ENCODE measurements at places on chromosomes 3 and 15. TPM values are rescaled to one million over a fixed set of nuclear protein-coding genes. Genes with fewer than 3 reads are reported as not detected.

METTL6 gene
- 14.0 TPM for polyA plus RNA-seq

DNA sequence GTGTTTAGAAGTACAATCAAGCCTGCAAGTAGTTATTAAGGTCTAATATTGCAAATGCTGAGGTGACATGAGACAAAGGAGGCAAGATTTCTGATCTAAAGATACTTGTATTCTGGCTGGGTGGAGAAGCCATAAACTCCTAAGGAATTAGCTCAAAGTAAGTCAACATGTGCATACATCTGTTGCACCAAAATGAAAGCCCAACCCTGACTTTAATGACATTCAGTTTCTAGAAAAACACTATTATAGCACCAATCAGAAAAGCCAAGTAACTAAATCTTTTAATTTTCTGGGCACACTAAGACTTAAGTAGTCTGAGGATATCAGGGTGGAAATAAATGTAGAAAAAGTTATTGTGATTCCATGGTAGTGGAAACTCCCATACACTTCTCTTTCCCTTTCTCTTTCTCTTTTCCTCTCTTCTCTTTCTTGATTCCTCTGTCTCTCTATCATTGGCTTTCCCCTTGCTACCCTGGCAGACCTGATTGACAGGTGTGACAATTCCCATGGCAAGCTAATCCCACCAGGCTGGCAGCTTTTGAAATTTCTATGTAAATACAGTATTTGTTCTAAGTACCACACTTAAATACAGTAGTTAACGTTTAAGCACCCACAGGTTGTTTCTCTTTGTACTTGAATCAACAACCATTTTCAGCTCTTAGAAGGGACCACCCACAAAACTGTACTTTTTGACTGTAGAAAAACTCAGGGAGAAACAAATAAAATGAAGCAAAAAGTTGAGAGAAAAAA is 528.4 kb upstream of the SEMA6D start:
- peak; percentile 39 for DNase-seq

DNA sequence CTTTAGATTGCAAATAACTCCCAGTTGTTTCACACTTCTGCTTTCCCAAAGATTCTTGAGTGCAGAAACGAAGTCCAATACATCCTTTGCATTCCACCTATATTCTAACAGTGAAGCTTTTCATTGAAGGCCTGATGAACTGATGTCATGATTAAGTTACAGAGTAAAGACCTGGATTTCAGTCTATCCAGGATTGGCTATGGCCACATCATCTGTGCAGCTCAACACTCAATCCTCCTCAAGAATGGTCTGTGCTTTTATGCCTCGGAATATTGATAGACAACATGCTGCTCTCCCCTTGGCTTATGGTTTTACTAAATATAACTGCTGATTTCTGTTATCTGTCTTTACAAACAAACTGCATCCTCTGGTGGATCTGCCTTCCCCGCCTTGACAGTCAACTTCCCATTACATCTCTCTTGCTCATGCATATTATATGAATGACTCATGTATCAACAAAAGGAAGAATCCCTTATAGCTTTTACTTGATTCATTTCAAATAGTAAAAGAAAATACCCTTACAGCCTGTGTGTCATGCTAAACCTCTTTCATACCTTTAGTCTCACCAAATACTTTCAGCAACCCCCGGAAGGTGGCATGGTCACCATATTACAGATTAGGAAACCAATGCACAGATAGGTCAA is 59.5 kb downstream of the SCN11A start:
- DNase-seq: no peak

- no peak for DNase-seq
Measured at GRCh38 chr3:81097889-81098288, 663.6 kb downstream of the GBE1 start.

GRCh38 chr3:94071713-94072284 is 8.9 kb downstream of the NSUN3 start:
- DNase-seq: no peak

GRCh38 chr3:48879307-48879993 is 19.2 kb downstream of the SLC25A20 start:
- DNase-seq: no peak

GRCh38 chr3:60645801-60646200 is 605.5 kb downstream of the FHIT start:
- no peak for DNase-seq

DNA sequence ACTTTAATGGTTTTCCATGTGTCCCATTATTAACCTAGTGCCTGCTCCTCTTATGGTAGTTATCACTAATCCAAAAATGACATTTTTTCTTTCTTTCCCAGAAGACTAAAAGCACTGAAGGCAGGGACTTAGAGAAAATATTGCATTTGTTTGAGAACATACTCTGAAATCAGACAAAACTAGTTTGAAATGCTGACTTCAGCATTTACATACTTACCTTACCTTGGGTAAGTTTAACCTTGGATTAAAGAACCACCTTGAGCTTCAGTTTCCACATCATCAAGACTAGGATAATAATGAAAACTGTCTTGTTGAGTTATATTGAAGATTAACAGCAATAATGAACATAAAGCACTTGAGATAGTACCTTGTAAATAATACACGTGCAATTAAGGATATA is 413.0 kb downstream of the SOX2 start:
- DNase-seq: no peak

All from lung (tissue), 17 donors.